Hair follicle dermal papilla cell (primary cell): ENCODE measurements at places on chromosomes 4 and X. TPM values are rescaled to one million over a fixed set of nuclear protein-coding genes. Genes with fewer than 3 reads are reported as not detected.

SAGE1 gene
- total RNA-seq = not detected in 2 replicates

TBX22 gene
- total RNA-seq = not detected in 2 replicates

GDPD2 gene
- total RNA-seq = 0.16 TPM in 1 of 2 replicates, not detected in the other

GAGE13 gene
- total RNA-seq = not detected in 2 replicates

GLOD5 gene
- not detected in 2 replicates for total RNA-seq

FAM156A gene
- total RNA-seq = 18.8 and 24.3 TPM in 2 replicates

SNCA gene
- total RNA-seq = 1.6 and 1.9 TPM in 2 replicates

PNMA5 gene
- not detected in 2 replicates for total RNA-seq

EGFL6 gene
- total RNA-seq = 0.24 and 1.1 TPM in 2 replicates

TMEM154 gene
- 3.7 and 5.2 TPM in 2 replicates for total RNA-seq

WAS gene
- 0.36 TPM in 1 of 2 replicates, not detected in the other for total RNA-seq

CCDC149 gene
- 19.7 and 23.7 TPM in 2 replicates for total RNA-seq

CAPN6 gene
- total RNA-seq = 0.12 and 0.16 TPM in 2 replicates

FAM47A gene
- not detected in 2 replicates for total RNA-seq

LSM6 gene
- total RNA-seq = 15.9 and 19.1 TPM in 2 replicates

STAP1 gene
- total RNA-seq = not detected in 2 replicates

FOXR2 gene
- not detected in 2 replicates for total RNA-seq

ADH1A gene
- total RNA-seq = not detected in 2 replicates

ZCCHC18 gene
- 0.12 and 0.16 TPM in 2 replicates for total RNA-seq

CITED1 gene
- total RNA-seq = 0.97 TPM in 1 of 2 replicates, not detected in the other

EDA gene
- 1.8 and 2.6 TPM in 2 replicates for total RNA-seq

C4orf50 gene
- total RNA-seq = not detected in 2 replicates

HTR2C gene
- total RNA-seq = not detected in 2 replicates

TDO2 gene
- 0.81 and 1.5 TPM in 2 replicates for total RNA-seq

CYBB gene
- total RNA-seq = not detected in 2 replicates

CCDC120 gene
- 1.1 and 1.9 TPM in 2 replicates for total RNA-seq

MAGEA2 gene
- total RNA-seq = not detected in 2 replicates

GPC3 gene
- total RNA-seq = not detected in 2 replicates

SHROOM3 gene
- total RNA-seq = 24.8 and 27.7 TPM in 2 replicates

NUDT10 gene
- total RNA-seq = 2.8 and 3.3 TPM in 2 replicates

THAP9 gene
- 5.0 and 5.7 TPM in 2 replicates for total RNA-seq

RAB40A gene
- 0.12 and 0.32 TPM in 2 replicates for total RNA-seq

ATP2B3 gene
- 0.16 TPM in 1 of 2 replicates, not detected in the other for total RNA-seq

USP17L29 gene
- total RNA-seq = not detected in 2 replicates

EVC gene
- 49.4 and 71.2 TPM in 2 replicates for total RNA-seq

PRSS12 gene
- 100 and 114 TPM in 2 replicates for total RNA-seq

FGFBP1 gene
- total RNA-seq = not detected in 2 replicates

ADGRG2 gene
- total RNA-seq = 0.16 and 0.36 TPM in 2 replicates

CXorf65 gene
- total RNA-seq = not detected in 2 replicates

AVPR2 gene
- not detected in 2 replicates for total RNA-seq
